ENCODE measurements at places on chromosomes 7 and 10.

DNA sequence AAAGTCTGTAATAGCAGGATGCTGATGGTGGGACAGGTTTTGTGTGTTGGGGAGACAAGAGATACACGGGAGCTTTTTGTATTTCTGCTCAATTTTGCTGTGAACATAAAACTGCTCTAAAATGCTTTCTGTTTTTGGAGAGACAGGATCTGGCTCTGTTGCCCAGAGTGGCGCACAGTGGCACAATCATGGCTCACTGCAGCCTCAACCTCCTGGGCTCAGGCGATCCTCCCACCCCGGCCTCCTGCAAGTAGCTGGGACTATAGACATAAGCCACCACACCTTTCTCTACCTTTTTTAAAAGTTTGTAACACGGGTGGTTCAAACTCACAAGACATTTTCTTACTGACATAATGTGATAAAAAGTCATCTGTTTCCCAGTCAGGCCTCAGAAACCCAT is 14.3 kb downstream of the CREB3L2 start:
- no peak for DNase-seq

- no peak for DNase-seq
Measured at GRCh38 chr10:24385776-24386175, 176.8 kb downstream of the KIAA1217 start.

GRCh38 chr10:61902445-61903220 is 1.1 kb downstream of the ARID5B start:
- DNase-seq: peak; percentile 81

- peak; percentile 70 for DNase-seq
Measured at GRCh38 chr10:124626759-124627380, 117.3 kb downstream of the FAM53B start.

DNA sequence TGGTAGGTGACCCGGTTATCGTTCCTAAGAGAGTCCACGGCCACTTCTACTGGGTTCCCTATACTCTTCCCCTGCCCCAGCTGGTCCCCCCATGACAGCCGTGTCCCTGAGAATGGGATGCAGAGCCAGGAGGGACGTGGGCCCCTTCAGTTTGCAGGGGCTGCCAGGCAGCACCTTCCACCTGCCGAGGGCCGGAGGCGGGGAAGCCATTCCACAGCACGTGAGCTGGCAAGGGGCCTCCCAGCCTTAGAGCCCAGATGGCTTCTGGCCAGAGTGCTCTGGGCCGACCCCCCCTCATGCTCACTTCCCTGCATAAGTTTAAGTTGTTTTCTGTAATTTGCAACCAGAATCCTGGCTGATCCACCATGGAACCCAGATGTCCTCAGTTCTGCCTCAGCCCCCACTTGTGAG is 39.0 kb downstream of the DIP2C start:
- no peak for DNase-seq

GRCh38 chr10:124171561-124171960 is 78.2 kb upstream of the CHST15 start:
- DNase-seq: no peak

- no peak for DNase-seq
Measured at GRCh38 chr7:2583798-2584580, 25.2 kb downstream of the IQCE start.

DNA sequence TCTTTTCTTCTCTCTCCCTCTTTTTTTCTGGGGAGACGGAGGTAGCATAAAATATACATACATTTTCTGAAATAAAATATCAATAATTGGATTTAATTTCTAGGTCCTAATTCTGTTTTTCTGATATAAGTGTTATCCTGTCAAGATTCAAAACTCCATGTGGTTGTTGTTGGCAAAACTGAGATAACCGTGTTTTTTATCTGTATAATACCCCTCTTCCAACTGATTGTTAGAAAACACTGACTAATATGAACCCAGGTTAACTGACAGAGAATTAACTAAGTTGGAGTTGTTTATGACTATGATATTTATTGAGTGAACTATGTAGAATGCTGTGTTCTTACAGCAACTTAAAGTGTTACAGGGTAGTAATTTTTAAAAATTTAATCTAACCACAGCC is 236.5 kb upstream of the KAT6B start:
- DNase-seq: no peak

DNA sequence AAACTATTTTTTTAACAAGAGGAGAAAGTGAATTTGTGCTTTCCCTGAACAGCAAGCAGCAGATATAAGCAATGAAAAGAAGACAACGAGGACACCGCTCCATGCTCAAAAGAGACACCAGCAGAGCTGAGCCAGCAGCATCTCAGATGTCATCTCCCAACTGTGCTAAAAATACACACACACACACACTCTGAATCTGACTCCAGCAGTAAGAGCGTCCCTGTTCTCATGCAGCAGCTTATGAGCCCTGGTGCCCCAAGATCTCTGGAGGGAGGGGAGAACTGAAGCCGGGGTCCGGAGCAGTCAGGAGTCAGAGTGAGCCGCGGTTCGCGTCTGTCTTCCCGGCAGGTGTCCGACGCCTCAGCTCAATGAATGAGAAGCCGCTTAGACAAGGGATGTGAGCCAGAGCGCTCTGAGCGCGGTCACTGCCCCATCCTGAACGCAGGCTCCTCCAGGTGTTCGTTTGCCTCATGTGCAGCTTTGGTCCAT is 49.2 kb downstream of the SVIL start:
- no peak for DNase-seq

DNA sequence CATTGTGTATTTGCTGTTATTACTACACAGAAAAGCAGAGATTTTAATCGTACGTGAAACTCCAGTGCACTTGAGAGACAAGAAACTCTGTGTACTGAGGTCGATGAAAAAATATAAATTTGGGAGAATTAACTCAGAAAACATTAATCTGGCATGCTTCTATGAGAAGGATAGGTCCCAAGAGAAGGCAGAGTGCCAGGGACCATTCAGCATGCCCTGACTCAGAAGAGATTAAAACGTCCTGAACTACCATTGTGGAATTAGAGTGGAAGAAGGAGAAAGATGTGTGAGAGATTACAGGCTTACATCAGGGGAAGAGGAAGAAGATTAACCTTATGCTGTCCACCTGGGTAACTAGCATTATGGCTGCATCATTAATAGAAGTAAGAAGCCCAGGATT is 72.4 kb downstream of the REEP3 start:
- no peak for DNase-seq

DNA sequence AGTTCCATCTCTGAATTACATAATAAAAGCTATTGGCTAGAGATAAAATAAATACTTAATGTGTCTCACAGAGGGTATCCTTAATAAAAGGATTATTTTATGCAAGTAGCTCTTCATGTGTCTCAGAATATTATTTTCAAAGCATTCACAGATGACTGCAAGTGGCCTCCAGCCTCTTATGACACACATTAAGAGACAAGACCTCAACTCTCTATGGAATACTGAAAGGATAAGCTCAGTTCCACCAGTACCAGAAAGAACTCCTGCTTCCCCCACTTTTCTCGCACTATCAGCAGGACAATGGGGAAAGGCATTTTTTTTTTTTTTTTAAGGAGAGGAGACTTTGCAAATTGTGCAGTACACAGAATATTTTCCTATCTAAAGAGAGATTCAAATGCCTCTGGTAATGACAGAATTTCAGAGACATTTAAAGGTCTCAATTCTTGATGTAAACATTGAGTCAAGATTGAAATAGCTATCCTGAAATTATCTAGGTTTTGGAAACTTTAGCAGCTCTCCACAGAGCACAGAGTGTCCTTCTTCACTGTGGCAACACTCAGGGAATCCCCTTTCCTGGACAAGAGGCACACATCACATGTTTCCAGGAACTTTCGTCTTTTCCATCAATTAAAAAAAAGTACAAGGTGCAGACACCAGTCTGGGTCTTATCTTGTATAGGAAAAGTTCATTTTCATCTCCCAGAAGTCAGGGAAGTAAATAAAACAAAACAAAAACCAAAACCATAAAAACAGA is 122.0 kb upstream of the ANK3 start:
- no peak for DNase-seq

DNA sequence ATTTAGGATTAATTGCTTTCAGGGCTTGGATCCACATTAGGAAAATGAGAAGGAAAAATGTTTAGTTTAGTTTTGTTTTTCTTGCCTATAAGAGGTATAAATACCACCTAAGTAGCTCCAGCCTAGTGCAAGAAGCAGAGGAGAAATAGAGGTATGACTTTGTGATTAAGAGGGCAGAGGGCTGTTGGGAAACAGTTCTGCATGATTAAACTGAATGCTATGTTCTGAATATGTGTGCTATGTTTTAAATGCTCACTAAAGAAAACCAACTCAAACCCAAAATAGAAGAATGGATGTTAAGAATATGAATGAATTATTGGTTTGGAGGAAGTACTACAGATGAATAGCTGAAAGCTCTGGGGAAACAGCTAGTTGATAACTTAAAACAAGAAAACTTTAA is 7.6 kb downstream of the CALCR start:
- no peak for DNase-seq

- no peak for DNase-seq
Measured at GRCh38 chr7:13849163-13849892, 140.1 kb downstream of the ETV1 start.

DNA sequence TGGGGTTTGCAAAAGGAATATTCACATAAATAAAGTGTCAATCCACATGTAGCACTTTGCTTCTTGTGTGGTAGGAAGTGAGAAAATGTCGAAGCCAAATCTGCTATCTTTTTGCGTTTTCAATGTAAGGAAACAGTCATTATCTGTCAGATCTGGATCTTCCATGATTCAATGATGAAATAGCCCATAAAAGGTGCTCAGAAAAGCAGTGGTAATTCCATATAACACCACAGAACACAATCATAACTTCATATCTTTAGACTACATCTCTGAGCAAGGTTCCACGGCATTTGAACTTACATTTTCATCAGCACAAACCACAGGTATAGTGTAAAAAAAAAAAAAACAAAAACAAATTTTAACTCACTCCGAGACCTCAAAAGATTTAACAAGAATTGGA is 39.9 kb upstream of the EGR2 start:
- DNase-seq: no peak

GRCh38 chr7:141133646-141134045 is 59.8 kb downstream of the TMEM178B start:
- no peak for DNase-seq

- peak; percentile 41 for DNase-seq
Measured at GRCh38 chr7:150356265-150356897, 12.2 kb upstream of the REPIN1 start.

DNA sequence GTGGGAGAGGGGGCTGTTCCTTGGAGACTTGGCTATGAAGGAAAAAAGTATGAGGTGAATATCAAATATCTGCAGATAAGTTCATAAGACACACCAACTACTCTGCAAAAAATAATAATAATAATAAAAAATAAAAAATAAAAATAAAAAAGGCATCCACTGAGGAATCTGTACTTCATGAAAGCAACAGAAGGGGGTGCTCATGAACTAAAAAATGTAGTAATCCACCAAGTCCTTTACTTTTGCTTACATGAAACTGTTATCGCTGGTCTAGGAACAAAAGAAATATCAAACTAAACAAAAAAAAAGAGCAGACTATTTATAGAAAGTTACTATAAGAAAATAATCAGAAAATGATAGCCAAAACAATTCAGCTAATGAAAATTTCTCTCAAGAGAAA is 579.0 kb downstream of the PHTF2 start:
- DNase-seq: no peak

DNA sequence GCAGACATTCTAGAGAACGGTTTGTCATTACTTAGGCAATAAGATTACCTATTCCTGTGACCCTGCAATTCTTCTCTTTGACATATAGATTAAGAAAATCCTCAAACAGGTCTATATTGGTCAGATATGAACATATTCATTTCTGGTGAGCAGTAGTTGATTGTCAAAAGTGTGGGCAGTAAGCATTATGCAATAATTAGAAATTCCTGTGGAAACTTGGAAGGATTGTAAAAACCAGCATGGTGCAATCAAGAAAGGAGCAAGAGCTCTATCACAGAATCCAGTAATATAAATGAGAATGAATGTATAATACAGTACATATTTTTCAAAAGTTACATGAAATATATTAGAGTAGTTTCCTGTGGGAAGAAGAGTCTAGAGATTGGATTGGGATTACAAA is 406.5 kb downstream of the SUGCT start:
- no peak for DNase-seq

Measured in activated CD4-positive, alpha-beta T cell treated with anti-CD3 and anti-CD28 coated beads for 36 hours (primary cell).